Activated naive CD8-positive, alpha-beta T cell treated with anti-CD3 and anti-CD28 coated beads, Interleukin-2, amount 50 U/mL, for 16 hours (primary cell): ENCODE measurements at places on chromosomes 5 and 9.

DNA sequence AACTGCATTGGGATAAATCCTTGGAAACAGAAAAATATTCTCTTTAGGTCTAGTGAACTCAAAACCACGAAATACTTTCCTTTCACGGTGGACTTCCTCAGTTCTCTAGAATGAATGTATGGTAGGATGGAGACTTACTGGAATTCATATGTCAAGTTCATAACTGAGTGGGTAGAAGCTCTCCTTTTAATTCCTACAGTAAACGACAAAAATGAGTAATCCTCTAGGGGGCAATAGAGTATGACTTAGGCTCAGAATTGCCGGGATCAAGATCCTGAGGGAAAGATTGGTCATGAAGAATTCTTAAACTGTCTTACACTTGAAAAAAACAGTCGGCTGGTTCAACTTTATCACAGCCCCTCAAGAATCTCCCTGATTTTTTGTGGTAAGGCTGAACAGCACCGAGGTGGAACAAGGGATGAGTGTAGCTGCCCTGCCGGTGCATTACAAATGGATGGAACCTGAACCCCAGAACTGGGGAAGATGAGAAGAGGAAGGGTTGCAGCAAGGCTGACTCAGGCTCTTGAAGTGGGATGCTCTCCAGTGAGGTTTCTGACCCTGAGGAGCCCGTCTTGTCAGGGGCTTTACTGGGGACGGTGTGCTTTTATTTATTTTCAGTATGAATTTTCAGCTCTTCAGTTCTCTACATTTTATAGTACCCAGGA, 14.0 kb upstream of the LOX start:
- no peak for DNase-seq

GRCh38 chr5:158410976-158411375, 552.0 kb upstream of the CLINT1 start:
- no peak for DNase-seq

DNA sequence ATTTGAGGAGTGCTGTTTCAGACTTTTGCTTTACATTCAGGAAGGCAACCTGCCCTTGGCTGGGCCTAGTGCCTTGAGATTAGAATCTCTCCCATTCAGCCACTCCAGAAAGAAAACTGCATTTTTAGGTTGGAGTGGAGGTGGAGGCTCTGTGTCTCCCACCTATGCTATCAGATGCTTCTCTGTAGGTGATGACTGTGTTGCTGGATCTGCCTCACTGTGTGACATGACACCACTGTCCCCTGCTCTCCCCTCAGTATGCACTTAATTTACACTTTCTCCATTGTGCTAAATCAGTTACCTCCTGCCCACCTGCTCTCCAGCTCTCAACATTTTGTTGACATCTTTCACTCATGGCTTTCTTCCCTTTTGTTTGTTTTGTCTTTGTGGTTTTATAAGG, 265.8 kb downstream of the TENT4A start:
- DNase-seq = no peak

DNA sequence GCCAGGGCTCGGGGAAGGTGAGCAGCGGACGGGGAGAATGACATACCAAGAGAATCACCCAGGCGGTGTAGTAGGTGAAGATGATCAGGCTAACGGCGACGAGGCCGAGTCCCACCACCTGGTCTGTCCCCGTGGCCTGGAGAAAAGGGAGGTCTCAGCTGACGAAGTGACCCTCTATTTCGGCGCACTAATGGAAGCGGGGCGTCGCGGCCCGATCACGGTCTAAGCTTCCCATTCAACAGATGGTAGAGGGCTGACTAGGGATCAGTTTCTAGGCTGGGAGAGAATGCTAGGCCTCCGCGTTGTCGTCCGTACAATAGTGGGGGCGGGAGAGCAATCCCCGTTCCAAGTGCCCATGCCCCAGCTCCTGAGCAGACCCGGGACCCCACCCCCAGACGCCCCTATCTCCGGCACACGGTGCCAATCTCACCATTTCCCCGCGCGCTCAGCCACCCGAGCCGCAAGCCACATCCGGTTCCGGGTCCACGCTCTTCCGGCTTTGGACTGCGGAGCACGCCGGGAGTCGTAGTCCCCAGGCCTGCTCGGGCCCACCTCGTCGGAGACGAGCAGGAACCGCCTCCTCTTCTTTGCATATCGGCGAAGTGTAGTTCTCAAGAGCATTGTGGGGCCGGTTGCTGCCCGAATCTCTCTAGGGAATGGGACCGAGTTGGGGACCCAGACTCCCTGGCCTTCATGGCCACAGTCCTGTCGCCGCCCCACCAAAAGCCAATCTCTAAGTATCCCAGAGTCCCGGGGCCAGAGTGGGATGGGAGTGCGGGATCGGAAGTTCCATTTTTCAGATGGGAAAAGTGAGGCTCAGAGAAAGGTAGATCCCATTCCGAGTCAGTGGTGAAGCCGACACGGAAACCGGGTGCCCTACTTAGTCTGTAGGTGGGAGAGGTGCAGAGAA, at the start of gene DPM2:
Gene DPM2 (minus strand): TSS at position 467 of the 910 bp plus-strand sequence. CDS start 34 bp downstream, at position 433.
- peak; percentile 71 for DNase-seq

GRCh38 chr9:104969116-104969515, 41.2 kb upstream of the ABCA1 start:
- no peak for DNase-seq

DNA sequence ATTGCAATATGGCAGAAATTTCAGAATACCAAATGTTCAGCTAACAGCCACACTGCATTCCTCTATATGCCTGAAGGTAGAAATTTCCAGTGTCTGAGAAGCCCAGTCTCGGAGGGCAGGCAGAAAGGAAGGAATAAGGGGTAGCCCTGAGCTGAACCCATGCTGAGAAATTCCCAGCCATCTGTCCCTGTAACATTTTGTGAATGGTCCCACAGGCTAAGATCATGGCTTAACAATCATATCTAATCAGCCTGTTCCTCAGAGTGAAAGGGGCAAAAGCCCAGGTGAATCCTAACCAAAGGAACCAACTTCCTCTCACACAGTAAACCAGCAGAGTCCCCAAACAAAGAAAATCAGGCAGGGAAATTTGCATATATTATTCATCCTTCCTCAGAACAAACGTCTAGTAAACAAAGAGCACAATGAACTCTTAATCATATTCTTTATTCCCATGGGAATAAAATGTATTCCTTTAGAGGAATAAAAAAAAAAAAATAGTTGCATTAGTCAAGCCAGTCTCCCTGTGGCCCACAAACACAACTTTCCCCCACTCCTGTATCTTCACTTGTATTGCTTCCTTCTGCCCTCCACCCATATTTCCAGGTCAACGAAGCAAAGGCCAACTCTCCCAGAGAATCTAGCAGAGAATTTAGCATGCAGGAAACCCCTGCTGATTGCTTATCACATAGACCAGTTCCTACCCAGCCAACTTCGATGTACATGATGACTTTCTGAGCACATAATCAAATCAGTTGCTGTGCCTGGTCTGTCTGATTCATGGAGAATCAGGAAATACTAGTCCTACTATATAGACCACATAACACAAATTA, 257.6 kb downstream of the FAM114A2 start:
- DNase-seq = no peak

DNA sequence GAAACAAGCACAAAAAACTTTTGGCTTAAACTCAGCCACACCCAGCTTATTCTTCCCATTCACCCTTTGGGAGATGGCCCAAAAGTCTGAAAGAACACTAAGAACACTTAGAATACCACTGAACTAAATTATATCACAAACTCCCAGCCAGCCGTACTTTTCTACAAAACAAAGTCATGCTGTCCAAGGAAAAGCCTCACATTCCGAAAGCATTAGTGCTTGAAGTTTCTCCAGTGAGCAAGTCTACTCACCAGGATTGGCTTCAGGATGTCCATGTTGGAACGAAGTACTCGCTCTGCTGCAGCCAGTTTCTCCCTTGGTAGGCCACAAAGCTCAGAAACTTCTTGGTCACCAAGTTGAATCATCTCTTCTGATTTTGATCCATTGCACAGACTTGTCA, 69.7 kb downstream of the ABCA1 start:
- no peak for DNase-seq

GRCh38 chr9:89734600-89735041, 129.8 kb downstream of the GADD45G start:
- no peak for DNase-seq

GRCh38 chr9:88387552-88388202, 567 bp upstream of the SPIN1 start:
- no peak for DNase-seq
